ENCODE measurements at places on chromosomes 7 and 10.
A peak's percentile ranks its signal among the peaks of the same experiment; 100 is the strongest.

DNA sequence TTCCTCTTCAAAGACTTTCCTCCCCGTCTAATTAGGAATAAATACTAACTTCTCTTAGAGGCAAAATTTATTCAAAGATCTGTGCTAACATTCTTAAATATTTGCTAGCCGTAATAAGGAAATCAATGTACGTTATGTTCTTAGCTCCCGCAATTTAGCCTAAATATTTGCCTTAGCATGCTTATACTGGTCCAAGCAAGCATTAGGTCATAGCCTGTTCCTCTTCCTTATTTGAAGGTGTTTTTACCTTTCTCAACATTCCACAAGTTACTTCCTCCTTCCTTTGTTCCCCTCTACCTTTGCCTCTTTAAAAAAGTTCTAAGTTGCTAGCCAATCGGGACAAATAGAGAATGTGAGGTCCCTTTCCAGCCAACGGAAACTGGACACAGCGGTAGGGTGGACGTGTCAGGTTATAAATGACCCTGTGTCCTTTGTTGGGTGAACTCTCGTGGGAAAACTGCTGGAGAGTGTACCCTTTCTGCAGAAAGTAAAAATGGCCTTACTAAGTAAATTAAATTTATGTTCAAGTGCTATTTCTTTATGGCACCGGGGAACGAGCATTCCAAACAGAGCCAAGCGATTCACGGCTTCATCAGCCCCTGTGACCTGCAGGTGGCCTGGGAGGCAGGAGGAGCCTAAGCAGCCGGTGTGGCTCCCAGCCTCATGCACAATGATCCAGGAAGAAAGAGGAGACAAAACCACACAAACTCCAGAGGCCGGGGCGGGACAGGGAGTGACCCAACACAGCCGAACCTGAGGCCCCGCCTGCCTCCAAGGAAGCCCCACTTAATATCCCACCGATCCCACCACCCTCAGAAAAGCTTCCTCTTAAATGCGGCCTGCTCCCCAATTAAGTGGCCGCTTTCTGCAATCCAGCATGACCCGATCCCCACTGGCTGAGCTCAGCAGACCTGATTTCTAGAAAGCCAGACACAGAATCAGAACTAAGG, 67.0 kb downstream of the ZRANB1 start:
- DNase-seq = no peak

DNA sequence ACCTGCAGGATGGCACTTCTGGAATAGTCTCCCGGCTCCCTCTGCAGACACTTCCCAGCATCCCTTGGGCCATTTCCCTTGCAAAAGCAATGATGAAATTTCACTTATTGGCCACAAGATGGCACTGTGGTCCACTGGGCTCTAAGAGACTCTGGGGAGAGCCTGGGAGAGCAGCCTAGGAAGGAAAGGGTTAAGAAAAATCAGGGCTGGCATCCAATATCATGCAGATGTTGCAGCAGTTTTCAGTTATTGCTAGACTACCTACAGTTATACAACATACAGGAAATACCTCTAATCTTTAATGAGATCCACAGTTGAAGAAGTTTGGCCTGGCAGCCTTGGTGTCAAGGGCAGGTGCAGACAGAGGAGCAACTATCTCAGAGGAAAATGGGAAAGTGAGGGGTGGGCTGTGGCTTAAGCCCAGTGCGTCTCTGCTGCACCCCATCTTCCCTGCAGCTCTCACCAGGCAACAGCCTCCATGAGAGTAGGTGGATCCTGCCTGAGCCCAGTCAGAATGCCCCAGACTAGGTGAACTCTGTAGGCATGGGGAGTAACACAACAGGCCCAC, 100.2 kb upstream of the PRSS58 start:
- peak; percentile 58 for DNase-seq

GRCh38 chr10:127702271-127702670, 34.7 kb upstream of the FOXI2 start:
- no peak for DNase-seq

DNA sequence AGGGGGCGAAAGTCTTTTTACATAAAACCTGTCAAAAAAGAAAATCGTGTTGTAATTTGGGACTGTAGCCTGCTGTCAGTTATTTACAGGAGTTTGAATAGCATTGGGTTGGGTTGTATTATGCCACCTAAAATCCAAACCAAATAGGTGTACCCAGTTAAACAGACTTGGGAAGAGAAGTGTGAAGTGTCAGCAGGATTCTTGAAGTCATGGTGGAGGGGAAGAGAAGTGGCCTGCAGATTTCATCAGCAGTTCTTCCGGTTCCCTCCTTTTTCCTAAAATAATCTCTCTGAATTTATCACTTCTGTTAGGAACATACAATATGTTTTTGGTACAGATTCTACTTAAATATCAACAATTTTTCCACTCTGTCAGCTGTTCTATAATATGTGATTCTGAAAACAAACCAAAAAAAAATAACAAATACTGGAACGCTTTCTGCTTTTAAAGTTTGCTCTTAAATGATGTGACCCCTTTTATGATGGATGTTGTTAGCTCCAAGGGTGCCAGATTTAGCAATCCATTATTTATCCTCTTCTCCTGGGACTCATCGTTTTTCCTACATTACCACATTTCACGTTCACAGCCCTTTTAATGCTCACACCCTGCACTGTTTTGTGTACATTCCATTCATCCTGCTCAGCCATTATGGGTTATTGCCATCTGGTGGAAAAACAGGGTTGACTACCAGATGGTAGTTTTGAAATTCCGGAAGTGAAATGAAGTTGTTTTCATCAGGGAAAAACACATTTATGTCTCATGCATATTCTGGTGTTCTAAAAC, 18.7 kb upstream of the ARHGAP12 start:
- no peak for DNase-seq

DNA sequence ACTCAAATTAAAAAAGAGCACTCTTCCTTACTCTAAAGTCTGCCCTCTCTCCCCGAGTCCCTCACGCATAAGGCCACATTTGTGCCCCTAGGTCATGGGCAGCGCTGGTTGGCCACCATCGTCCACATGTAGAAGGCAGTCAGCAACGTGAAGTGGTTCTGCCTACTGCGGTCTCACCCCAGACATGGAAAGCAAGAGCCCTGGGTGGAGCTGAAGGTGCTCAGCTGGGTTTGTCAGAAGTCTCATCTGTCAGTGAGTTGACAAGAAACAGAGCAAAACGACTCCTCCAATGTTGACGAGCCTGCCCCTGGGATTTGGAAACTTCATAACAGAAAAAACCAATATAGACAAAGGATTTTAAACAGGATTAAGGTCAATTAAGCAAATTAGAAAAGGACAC, 192.3 kb upstream of the PRSS58 start:
- DNase-seq = no peak

- DNase-seq = no peak
Measured at GRCh38 chr7:26349005-26349915, 57.6 kb downstream of the SNX10 start.

- no peak for DNase-seq
Measured at GRCh38 chr7:19051767-19052375, 65.6 kb downstream of the TWIST1 start.

DNA sequence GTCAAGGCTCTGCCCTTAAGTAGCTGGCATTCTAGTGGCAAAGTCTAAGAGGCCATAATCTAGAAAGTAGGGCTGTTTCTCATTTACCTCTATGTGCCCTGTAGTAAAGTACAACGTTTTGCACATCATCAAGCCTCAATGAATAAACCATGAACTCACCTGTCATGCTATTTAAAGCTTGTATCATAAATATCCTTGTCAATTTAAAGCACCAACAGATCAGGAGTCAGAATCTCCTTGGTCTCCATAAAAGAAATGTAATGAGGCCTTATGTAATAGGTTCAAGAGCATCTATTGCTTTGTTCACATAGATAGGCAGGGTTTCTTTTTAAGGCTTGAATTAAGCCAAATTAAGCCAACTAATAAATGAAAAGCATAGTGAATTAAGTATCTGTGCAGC, 181.9 kb downstream of the KMT2E start:
- no peak for DNase-seq

DNA sequence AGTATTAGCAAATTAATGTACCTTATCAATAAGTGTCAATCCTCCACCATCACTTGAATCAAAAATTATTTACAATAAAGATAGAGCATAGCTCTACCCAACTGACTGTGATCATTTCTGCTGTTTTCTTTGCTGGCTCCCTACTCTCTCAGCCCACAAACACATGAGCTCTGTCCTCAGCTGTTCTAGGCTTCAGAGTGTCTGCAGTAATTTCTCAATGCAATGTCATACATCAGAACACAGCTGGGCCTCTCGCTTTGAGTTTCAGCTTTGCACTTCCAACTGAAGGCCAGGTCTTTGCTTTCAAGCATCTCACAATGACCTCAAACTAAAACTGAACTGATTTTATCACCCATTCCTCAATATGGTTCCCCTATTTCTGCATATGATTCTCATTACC, 55.7 kb downstream of the RNF133 start:
- DNase-seq = no peak

- no peak for DNase-seq
Measured at GRCh38 chr10:111077479-111077784, 603 bp downstream of the ADRA2A start.

GRCh38 chr7:22610951-22611757, 111.2 kb upstream of the STEAP1B start:
- no peak for DNase-seq

DNA sequence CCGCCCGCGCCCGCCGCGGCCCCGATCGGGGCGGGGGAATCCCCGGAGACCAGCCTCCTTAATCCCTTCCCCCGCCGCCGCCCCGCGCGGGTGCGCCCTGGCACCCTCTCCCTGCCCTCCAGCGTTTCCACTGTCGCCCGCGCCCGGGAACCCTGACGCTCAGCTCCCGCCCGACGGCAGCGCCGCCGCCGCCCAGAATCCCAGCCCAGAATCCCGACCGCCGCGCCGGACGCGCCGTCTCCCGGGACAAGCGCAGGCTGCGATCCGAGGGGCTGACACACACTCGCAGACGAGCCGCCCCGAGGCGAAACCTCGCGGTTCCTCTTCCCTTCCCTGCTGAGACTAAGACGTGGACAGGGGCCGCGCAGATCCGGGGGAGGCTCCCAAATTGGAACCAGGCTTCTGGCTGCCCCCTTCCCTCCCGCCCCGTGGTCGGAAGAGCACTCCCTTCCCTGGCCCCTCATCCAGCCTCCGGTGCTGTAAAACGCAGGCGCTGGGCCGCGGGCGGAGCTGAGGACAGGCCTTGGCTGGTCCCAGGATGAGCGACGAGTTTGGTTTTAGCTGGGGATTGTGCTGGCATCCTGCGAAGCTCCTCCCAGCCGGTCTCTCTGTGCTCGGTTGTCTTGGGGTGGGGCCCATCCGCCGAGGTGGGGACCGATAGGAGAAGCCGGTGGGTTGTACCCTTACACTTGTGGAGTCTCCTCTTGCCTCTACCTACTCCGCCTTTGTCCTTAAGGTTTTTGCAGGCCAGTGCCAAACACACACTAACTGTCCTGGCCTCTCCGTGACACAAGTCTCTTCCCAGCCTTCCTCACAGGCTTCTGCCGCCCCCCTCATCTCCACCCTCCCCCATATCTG, 1.1 kb downstream of the MARVELD1 start:
- DNase-seq = peak; percentile 68

DNA sequence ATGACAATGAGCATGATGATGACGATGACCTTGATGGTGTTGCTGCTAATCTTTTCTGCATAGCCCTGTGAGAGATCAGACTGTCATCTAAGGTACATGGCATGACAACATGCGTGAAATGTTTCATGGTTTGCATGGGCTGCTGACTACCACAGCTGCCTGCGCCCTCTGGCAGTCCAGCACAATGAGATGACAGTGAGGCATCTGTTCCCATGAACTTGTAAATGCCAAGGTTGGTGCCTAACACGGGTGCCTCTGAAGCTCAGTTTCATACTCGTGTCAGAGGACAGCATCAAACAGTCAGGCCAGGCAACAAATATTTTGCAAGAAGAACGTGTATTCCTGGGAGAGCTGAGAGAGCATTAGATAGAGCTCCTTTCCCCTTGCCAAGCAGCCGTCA, 122.0 kb upstream of the PRKCQ start:
- no peak for DNase-seq

- no peak for DNase-seq
Measured at GRCh38 chr7:17741426-17741825, 198.9 kb downstream of the SNX13 start.

DNA sequence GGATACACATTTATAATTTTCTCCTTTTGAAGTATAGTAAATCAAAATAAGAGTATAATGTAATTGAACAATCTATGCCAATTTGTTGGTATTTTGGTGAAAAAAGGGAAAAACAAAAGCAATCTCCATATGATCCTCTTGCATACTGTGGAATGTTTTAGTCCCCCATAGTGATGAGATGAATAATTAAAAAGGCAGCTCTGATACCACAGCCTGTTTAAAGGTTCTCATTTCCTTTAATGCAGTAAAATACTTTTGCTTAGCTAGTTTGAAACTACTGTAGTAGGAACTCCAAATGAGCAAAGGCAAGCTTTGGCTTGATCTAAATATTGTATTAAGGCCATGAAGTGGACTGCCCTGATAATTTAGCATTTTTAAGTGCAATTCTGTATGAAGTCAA, 77.6 kb downstream of the VTI1A start:
- DNase-seq = no peak

- no peak for DNase-seq
Measured at GRCh38 chr7:1341361-1342089, 108.9 kb downstream of the UNCX start.

GRCh38 chr7:11491811-11492210, 340.2 kb downstream of the THSD7A start:
- DNase-seq = no peak

- no peak for DNase-seq
Measured at GRCh38 chr7:142733271-142733670, 16.0 kb upstream of the PRSS1 start.

DNA sequence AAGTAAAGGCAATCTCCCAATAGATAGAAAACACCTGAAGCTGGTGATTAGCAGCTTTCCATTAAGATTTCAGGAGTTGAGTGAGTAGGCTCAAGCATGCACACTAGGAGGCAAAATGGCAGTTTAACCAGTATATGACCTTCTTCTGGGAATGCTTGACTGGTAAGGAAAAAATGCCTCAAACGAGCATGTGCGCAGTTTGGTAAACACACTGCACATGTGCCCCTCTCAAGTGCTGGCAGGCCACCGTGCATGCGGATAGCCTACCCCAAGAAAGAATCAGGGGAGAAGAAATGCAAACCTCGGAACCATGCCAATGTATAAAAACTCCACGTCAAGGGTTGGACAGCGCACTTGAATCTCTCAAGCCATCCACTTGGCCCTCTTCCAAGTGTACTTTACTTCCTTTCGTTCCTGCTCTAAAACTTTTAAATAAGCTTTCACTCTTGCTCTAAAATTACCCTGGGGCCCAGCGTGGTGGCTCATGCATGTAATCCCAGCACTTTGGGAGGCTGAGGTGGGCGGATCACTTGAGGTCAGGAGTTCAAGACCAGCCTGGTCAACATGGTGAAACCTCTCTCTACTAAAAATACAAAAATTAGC, 98.8 kb upstream of the CDK1 start:
- DNase-seq = no peak

Data from bone marrow (tissue), 2 donors.